ENCODE measurements at places on chromosomes 12 and 14.

GRCh38 chr12:92138626-92139025 lies 7.0 kb downstream of the BTG1 start:
- no peak for DNase-seq

DNA sequence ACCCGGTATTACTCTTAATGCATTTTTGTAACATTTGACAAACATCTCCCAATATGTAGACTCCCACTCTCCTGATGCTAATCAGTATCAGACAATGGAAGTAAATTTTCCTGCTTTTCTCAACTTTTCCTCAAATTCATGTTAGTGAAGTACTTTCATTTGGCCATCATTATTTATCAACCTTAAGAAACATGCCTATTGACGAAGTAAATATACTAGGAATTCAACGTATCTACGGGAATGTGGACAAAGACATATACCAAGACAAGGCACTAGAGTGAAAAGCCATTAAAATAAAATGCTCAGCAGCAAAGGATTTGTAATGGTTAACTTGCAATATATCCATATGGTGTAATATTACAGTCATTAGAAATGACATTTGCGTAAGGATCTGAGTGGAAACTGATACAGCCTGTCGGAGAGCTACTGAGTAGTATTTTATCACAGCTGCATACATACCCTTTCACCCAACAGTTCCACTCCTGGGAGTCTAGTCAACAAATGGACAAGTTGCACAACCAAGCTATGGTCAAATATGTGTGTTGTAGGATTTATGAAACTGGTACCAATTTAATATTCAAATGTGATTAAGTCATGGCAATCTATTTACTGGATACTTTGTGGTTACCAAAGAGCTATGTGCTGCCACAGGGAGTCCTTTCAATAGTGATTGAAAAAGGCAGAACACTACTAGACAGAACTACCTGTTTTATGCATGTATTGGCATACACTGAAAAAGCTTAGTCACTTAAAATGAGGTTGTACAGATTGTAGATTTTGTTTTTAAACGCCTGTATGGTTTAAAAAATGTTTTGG lies 26.5 kb downstream of the NUDT4 start:
- no peak for DNase-seq

DNA sequence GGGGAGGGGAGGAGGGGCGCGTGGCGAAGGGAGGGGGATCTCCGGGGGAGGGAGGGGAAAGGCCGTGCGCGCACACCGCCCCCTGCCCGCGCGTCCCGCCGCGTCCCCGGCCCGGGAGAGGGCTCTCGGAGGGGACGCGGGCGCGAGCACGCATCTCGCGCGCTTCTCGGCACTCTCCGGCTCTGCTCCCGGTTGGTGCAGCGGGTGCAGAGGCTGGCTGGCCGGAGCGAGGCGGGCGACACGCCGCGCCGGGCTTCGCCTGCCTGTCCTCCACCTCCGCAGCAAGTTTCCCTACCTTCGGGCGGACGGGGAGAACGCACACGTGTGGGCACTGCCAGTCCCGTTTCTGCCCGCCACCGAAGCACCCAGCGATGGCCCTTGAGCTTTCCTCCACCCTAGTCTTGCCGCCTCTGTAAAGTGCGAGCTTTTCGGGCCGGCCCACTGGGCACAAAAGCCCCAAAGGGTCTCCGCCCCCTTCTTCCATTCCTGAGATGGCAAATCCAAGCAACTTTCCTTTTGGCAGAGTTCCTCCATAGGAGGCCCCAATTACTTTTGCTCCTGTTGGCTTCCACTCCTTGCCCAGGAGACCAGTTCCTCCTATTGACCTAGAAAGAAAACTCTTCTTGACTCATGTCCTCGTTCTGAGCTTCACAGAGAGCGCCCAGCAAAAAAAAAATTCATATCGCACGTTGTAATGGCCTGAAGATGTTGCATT lies 363 bp upstream of the CSAD start:
- no peak for DNase-seq

DNA sequence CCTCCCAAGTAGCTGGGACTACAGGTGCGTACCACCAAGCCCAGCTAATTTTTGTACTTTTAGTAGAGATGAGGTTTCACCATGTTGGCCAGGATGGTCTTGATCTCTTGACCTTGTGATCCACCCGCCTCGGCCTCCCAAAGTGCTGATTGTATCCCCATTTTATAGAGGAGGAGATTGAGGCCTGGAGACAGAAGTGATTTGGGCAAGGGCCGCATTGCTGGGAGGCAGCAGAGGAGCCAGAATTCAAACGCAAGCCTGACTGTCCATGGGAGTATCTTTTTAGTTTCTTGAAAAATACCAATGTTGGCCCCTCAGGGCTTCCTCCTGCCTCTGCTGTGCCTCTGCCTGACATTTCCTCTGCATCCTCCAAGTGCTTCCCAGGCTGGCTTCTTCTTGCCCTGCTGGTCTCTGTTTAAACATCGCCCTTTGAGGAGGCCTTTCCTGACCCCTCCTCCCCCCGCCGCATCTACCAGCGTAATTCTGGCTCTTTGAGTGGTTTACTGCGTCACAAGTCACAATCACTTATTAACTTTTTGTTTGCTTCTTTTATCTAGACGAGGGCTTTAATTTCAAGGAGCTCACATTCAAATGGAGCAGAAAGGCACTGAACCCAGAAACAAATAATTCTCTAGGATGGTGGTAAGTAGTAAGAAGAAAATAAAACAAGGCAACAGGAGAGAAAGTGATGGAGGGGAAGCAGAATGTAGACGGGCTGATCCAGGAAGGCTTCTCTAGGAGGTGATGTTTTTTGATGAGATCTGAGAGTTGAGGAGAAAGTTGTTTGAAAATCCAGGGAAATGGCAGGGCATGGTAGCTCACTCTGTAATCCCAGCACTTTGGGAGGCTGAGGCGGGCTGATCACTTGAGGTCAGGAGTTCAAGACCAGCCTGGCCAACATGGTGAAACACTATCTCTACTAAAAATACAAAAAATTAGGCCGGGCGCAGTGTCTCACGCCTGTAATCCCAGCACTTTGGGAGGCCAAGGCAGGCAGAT lies 91.0 kb upstream of the MED13L start:
- DNase-seq, result no peak

GRCh38 chr12:71236133-71236660 lies 78.4 kb upstream of the TSPAN8 start:
- no peak for DNase-seq

- no peak for DNase-seq
Observed at GRCh38 chr12:14714437-14714836, 18.0 kb upstream of the GUCY2C start.

DNA sequence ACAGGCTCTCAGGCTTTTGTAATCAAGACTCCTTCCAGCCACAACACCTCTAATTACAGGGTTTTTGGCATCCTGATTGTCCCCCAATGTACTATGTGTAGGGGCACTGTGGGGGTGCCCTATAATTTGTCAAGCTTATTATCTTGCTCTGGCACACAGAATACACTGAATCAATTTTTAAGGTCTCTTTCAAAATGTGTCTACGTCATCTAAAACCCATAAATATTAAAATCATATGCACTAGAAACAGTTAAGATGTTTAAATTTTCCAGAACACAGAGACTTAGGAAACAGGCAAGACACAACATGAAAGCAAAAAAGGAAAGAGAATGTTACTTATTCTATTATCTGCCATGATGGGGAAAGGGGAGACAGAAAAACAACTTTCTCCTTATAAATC lies 665.7 kb downstream of the NRXN3 start:
- no peak for DNase-seq

- no peak for DNase-seq
Observed at GRCh38 chr12:45557016-45557415, 172.5 kb upstream of the ARID2 start.

DNA sequence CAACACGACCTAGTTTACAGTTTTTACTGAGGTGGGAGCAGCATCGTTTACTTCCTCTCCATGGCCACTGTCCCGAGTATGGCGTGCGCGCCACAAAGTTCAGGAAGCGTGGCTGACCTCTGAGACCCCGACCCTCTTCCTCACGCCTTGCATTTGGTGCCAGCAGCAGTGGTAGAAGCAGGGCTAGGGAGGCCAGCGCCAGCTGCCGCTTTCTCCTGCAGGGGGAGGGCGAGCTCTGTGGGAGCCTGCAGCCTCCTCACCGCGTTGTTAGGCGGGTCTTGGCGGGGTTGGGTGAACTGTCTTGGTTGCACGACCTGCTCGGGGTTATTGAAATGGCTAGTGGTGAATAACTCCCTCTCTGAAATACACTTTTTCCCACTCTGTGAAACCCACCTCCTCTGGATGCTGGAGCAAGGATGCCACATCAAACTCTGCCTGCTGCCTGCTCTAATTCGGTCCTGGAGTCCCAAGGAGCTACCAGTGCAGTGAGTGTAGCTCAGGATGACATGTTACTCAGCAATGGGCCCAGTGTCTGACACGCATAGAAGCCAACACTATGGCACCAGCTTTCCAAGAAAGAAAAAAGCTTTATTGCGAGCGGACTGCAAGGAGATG lies 22.3 kb upstream of the TDRD9 start:
- no peak for DNase-seq

- no peak for DNase-seq
Observed at GRCh38 chr14:76045773-76046172, 60.2 kb downstream of the IFT43 start.

DNA sequence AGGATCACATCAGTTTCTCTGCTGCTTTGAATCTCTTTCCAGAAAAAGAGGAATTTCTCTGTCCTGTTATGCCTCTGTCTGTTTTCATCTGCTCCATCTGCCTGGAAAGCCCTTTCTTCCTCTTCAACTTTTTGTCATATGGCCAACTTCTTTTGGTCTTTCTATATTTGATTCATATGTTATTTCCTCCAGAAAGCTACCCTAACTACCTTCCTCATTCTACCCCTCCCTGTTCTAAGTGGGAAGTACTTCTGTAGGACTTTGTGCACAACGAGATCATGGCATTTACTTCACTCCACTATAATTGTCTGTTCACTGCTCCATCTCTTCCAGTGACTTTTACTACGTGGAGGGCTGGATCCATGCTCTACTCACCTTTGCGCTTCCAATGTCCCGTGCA lies 5.9 kb downstream of the CLEC4D start:
- no peak for DNase-seq

DNA sequence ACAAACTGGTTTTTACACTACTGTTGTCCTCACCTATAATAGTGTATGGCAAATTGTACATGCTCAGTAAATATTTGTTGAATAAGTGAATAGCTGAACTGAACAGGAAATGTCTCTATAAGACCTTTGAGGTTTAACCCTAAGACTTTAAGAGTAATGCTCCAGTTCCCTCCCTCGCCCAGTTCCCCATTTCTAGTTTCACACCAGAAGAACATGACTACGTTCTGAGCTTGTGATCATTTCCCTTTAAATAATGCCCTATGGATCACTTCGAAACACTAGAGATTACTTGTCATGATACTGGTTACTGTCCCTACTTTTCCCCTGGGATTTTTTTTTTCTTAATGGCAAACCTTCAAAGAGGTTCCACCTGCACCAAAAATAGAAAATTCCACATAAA lies 69.3 kb downstream of the PRKD1 start:
- DNase-seq, result no peak

DNA sequence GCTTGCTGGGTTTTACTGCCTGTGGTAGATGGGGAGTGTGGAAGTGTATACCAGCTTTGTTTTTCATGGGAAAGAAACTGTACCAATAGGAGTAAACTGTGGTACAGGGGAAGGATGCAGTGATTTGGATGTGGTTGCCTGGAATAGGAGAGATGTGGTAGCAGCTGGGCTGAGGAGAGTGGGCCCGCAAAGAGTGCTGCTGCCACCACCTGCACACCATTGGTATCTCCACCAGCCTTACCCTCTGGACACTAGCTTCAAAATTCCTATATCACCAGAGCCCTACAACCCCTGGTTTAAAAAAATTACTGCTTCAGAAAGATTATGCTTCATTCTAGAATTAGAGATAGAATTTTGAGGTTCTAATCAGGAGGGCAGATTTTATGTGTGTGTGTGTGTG lies 53.6 kb downstream of the AKAP6 start:
- no peak for DNase-seq

DNA sequence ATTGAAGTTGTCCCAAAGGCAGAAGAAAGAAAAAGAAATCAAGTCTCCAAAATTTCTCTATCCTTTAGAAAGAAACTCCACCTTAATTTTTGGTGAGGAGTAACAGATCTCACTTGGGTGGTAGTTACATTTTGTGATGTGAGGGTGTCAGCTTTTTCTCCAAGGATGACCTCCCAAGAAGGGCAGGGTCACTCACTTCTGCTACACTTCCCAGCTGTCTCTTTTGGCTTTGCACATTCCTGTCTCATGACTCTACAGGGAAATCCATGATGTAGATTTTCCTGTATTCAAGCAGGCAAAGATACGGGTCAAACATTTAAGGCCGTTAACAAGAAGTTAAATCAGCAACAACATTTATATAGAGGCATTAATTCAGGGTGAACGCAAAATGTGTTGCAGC lies 1016.4 kb downstream of the NRXN3 start:
- DNase-seq, result no peak

GRCh38 chr14:77306851-77307496 lies 13.7 kb downstream of the POMT2 start:
- DNase-seq, result no peak

DNA sequence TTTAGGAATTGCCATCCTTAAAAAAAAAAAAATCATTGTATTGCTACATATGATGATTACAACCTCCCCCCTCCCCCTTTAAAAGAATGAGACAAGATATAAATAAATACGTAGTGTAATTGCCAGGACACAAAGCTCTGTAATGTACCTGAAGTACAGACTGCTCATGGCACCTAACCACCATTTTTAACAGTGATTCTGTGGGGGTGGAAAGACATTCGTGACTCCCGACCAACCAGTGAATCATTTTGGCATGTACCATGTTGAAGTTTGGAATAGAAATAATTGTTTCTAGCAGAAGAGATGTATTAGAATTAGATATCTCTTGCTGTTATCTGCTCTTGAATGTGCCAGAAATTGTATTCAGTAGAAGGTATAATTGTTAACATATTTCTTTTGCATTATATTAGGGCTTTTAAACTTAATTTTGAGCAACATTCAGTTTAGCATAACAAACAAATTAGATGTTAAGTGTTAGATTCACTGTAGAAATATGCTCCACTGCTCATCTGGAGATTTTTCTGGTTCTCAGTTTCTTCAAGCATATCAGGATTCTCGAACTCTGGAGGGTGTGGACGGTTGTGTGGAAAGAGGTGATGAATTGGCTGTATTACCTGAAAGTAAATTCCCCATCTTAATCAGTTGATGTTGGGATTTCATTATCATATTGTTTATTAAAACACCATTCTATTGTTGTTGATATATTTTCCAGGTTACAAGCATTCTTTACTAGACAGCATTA lies 31.1 kb downstream of the FRS2 start:
- DNase-seq, result no peak

DNA sequence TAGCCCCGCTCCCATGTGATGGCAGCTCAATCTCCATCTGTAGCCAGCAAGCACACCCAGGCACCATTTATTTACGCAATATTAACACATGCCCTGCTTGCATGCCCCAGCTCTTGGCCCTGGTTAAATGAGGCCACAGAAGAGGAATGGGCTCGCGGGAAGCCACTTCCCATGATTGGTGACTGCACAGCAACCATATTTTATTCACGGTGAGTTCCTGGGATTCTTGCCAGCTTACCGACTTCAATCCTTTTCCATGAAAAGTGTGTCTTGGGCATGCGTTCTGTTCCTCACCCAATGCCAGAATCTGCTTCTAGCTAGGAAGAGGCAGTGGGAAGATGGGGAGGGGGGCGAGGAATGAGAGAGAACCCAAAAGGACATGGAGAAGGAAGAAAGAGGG lies 54.7 kb downstream of the PITPNM2 start:
- DNase-seq, result no peak

Data from CD4-positive, alpha-beta T cell treated with Interleukin-10 for 1 hour (primary cell).